ENCODE measurements at places on chromosomes 5 and 9.

DNA sequence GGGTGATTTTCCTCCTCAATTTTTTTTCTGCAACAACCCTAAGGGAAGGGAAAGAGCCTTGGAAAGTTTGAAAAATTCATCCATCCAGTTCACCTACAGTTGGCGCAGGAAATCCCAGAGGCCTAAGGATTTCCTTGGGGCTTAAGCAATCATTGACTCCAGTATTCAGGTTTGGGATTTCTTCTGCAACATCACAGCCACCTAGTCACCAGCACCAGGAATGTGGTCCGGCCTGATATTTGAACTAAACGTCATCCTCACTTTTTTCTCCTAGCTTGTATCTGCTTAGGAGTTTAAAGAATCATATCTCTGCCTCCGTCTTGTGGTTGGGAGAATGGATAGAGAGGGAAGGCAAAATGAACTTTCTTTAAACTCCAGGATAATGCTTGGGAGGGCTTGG, 20.2 kb upstream of the TLE4 start:
- DNase-seq = no peak

DNA sequence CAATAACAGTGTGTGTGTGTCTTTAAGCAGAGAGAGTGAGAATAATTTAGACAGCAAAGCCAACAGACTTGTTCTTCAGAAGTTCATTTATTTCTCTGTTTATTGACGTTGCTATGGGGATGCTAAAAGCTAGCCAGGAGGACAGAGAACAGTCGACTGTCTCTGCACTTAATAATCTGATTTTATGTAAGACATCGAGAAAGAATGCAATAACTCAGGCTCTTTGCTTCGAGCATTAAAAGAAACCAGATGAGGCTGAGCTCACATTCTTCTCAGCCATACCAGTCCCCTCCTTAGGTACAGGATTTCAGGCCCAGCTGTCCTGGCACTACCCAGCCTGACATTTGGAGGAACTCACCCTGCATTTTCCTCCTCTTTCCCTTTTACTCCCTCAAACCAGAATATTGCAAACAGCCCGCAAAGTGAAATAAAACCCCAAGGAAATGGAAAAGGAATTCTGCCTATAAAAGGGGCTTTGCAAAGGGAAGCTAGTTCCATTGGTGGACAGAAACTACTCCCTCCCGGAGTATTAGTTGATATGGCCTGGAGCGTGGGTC, 44.5 kb upstream of the DPYSL3 start:
- DNase-seq = no peak

- no peak for DNase-seq
Observed at GRCh38 chr5:41345295-41345694, 132.0 kb upstream of the C6 start.

- DNase-seq = no peak
Observed at GRCh38 chr5:1419476-1420210, 25.6 kb downstream of the SLC6A3 start.

DNA sequence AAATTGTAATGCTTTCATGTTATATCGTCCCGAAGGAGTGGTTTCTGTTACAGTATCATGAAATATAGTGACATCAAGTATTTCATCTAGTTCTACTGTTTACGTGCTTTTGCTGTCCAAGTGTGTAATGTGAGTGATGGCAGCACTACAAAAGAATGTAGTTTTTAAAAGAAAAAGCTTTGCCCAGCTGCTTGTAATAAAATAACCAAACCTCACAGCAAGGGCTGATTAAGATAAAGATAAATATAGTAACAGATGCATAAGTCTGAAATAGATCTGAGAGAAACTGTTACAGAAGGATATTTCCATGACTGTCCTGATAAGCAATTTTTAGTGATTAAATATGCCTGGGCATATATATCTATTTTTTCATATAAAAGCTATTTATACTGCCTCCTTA, 106.4 kb downstream of the AUH start:
- DNase-seq = no peak

GRCh38 chr9:89879276-89879675, 274.5 kb downstream of the GADD45G start:
- DNase-seq = no peak

DNA sequence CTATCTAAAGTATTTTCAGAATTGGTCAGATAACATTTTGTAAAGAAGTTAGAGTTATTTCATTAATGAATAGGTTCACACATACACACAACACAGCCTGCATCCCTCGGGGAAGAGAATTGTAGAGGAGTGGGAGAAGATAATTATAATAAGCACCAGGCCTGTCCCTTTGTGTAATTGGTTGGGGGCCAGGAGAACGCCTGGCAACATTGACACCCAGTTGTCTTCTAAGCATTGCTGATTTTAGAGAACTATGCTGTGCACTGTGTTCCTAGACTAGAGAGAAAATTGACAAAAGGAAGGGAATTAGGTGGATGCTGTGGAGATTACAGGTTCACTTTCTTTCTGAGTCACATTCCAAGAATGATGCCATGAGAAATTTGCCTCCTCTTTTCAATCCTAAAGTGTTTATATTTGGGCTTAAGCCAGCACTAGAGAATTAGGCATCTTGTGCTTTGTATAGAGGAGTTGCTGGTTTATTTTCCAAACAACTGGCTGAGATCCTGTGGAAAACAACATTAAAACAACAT, 247.6 kb downstream of the COX7C start:
- DNase-seq = no peak

DNA sequence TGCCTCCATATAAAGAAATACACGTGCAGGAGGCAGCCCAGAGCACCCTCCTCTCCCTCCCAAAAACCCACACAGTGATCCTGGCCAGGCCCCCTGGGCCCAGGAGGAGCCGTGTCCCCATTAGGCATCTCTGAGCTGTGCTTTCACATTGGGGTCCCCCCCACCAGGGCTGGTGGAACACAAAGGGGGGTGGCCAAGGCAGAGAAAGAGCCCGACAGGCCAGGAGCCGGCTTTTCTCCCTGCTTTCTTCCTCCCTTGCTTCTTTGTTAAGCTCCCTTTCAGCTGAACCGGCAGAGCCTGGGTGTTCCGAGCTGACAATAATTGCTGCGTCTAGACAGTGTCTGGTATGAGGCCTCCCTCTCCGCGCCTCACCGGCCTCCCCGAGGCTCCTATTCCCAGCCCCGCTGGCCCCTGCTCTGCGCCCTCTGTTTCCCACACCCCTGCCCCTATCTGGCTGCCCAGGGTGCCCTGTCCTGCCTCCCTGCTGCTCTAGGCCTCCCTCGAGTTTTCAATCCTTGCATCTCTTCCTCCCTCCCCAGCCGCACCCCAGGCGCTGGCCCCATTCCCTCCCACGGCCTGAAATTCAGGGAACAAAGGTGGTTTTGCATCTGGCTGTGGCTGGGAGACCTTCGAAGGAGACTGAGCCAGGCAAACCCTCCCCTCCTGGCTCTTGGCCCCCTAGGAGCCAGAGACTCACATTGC, 120.6 kb downstream of the C9orf50 start:
- no peak for DNase-seq

DNA sequence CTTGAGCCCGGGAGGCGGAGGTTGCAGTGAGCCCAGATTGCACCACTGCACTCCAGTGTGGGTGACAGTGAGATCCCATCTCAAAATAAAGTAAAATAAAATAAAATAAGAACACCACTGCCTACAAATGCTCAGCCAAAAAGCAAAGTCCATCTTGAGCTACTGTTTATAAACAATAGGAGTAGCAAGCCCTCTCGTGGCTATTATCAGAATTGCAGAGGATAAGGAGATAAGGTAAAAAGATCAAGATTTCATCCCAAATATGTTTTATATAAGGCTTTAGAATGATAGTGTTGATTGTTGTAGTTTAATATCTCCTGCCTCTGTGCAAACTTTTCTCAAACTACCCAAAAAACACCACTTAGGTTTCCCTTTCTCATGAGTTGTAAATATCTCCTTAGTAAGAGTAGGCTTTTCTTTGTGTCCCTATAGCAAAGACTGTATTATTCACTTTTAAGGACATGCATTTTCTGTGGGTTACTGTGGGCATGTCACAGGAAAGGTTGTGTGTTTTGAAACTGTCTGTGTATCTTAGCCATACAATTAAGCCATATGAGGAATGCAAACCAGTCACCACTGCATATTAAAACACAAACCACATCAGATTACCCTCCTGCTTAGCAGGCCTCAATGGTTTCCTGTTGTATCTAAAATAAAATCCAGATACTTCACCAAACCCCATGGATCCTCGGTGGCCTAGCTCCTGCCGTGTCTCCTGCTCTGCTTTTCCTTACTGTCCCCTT, 31.8 kb upstream of the CKS2 start:
- DNase-seq = no peak

- DNase-seq = peak; percentile 60
Observed at GRCh38 chr5:172640822-172641358, at the start of gene NEURL1B. TSS of gene NEURL1B (plus strand) at chr5:172641263. CDS start at chr5:172641407, 144 bp downstream.

DNA sequence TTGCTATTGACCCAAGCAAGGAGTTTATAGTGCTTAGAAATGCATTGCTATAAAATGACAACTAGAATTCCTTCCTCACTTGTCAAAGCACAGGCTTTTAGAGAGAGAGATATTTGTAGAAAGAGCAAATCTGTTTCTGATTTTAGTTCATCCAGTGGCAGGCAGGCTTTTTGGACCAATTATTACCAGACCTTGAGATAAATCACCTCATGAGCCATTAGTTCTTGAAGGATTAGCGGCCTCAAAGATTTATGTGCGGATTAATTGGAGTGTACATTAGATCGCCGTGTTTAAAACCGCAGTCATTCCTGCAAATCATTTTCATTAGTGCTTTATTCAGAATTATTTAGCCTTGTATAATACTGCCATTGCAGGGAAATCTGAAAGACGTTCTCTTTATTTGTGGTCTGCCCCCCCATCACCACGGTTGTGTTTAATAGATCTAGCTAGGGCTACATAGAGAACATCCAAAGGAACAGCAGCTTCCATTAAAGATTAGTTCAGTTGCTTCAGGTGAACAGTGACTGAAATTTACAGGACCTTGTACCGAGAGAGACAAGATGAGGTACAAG, 28.8 kb upstream of the TJP2 start:
- no peak for DNase-seq

GRCh38 chr9:70761139-70761670, 346.7 kb upstream of the KLF9 start:
- DNase-seq = no peak

- DNase-seq = no peak
Observed at GRCh38 chr5:6734243-6734700, 21.0 kb downstream of the TENT4A start.

GRCh38 chr9:93677048-93677571, 100.7 kb downstream of the PHF2 start:
- no peak for DNase-seq

GRCh38 chr9:13576101-13576500, 296.6 kb upstream of the MPDZ start:
- DNase-seq = no peak

- DNase-seq = no peak
Observed at GRCh38 chr5:94388773-94389514, 229.5 kb downstream of the KIAA0825 start.

GRCh38 chr5:157923765-157924164, 64.8 kb upstream of the CLINT1 start:
- no peak for DNase-seq

- DNase-seq = no peak
Observed at GRCh38 chr5:67241326-67241725, 44.7 kb upstream of the CD180 start.

DNA sequence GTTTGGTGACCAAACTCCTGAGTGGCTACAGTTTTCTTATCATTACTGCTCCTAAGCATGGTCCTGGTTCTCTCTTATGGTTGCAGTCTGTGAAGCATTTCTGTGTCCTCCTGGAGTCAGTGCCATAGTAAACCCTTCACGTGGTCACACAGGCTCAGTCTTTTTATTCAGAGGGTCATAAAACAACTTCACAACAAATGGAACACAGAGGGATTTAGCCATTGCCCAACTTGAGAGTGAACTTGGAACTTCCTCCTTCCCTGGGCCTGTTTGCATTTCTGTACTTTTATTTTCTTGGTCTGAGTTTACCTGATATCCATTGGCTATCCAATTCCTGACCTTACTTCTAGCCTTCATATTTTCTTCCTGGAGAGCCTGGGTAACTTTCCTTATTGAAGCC, 144.9 kb downstream of the CCDC192 start:
- no peak for DNase-seq

GRCh38 chr5:6431214-6432195, 17.2 kb upstream of the UBE2QL1 start:
- DNase-seq = no peak

DNA sequence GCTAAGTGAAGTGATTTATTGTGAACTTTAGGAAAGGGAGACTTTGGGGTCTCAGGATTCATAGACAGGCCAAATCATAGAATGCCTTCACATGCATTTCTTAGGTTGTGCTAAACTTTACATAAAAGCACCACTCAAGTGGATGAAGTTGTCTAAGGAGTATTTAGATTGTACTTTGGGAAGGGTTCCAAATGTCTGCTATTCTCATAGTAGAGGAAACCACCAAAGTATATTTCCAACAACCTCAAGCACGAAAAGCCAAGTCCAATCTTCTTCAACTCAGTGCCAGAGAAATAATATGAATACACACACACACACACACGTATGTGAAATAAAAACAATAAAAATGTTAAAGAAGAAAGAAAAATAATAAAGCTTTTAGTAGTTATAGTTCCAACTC, 41.8 kb downstream of the ENC1 start:
- no peak for DNase-seq

GRCh38 chr5:40404613-40405012, 275.1 kb upstream of the PTGER4 start:
- DNase-seq = no peak

- DNase-seq = no peak
Observed at GRCh38 chr5:129716651-129717050, 31.2 kb upstream of the MINAR2 start.

DNA sequence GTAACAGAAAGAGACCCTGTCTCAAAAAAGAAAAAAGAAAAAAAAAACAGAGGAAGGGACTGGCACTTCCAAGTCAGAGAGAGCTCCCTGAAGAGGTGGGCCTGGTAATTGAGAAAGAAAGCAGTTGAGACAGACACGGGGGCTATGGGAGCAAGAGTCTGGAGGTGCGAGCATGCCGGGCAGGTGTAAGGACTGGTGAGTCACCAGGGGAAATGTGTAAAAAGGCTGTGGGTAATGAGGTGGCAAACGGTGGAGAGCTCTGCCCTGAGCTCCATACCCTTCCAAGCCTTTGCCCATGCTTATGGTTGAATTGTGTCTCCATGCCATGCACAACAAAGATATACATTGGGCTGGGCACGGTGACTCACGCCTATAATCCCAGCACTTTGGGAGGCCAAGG, 18.0 kb upstream of the JADE2 start:
- DNase-seq = no peak

DNA sequence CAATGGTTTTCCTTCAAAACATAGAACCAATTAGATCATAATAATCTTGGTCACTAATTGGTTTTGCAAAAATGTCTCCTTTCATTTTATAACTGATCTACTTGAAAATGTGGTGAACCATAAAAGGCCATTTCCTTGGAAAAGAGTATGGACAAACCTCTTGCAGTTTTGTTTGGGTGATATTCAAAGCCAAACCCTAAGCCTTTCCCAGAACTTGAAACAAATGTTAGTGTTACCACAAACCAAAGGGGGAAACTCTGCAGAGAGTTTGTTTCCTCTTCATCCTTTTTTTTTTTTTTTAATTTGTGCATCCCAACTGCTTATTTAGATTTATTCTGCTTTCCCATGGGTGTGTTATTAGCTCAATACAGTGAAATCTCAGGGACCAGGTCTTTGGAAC, 204.4 kb upstream of the ADAMTSL1 start:
- DNase-seq = no peak

All from stimulated activated CD4-positive, alpha-beta T cell treated with anti-CD3 and anti-CD28 coated beads, TNF-alpha, amount 100 ng/mL, for 24 hours (primary cell).